NCI-H524 treated with DMSO at 0.1 percent for 48 hours (cell line): ENCODE measurements at places on chromosomes 7 and 10.

- no peak for DNase-seq
Observed at GRCh38 chr7:116951366-116952292, 1.7 kb upstream of the ST7 start.

- DNase-seq, result no peak
Observed at GRCh38 chr7:142153400-142153799, 41.9 kb downstream of the MGAM2 start.

GRCh38 chr10:48336978-48337599 lies 30.6 kb downstream of the MAPK8 start:
- DNase-seq, result no peak

DNA sequence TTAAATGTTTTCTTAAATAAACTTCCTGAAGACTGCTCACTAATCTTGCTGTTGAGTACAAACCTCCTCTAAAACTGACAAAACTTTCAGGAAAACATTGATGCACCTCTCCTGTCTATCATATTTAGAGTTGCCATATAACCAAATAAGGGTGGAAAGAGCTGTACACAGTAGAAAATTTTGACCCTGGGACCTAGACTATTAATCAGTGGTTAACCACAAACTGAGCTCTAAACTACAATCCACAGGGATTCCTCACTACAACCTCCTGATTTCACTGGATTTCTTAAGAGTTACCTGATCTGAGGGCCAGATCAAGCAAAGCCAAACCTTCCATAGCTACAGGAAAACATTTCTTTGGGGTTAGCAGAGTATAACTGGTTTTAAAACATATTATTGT lies 39.9 kb upstream of the WNT16 start:
- no peak for DNase-seq

- DNase-seq, result no peak
Observed at GRCh38 chr10:128587689-128588088, 461.5 kb upstream of the MKI67 start.

- DNase-seq, result no peak
Observed at GRCh38 chr7:17996442-17997223, 31.0 kb downstream of the PRPS1L1 start.

GRCh38 chr7:50481867-50482266 lies 31.7 kb upstream of the FIGNL1 start:
- DNase-seq, result no peak

DNA sequence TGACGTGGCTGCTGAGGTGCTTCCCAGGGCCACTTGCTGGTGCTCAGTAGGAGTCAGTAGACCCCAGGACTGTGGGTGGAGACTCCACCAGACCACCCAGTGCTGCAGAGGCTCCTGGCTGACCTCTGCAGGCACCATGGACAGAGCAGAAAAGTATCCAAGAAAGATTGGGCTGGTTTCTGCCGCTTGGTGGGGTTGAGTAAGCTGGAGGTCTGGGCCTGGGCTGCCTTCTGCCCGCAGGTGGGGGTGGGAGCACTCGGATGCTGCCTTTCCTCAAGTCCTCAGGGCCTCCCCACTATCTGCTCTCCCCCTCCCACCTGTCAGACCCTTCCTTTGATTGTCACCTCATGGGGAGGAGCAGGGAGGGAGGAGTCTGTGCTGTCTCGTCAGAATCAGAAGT lies 91.6 kb downstream of the WDR37 start:
- DNase-seq, result no peak

DNA sequence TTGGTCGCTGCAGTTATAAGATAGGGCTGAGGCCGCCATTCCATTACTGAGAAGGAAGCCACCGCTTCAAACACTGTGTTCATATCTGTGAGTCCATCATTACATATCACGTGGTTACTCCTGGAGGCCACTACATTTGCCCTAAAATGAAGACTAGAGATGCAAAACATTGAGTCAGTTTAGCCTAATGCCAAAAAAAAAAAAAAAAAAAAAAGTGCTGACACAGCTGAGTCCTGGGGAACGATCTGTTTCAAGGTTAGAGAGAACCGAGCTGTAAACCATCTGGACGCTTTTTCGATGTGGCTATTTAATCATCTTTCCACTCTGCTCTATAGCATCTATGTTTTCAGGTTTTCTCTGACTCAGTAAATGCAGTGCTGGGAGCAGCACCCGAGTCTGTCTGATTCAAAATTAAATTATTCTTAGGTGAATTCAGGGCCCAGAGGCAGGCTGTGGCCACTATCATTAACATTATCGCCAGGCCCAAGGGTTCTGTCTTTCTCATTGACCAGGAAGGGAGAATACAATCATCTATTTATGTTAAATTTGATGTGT lies 449.1 kb downstream of the PAXIP1 start:
- DNase-seq, result no peak

DNA sequence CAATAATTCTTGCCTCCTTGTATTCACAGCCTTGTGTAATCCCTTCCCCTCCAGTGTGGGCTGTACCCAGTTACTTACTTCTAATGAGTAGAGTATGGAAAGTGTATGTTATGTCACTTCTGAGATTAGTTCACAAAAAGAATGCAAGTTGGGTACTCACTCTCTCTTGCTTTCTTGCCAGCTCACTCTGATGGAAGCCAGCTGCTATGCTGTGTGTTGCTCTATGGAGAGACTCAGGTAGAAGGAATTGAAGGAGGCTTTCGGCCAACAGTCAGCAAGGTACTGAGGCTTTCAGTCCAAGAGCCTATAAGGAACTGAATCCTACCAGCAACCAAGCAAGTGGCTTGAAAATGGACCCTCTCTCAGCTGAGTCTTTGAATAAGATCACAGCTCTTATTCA lies 9.7 kb upstream of the BICC1 start:
- no peak for DNase-seq

- no peak for DNase-seq
Observed at GRCh38 chr7:26670841-26671240, 193.5 kb downstream of the SKAP2 start.
